Lower leg skin (tissue), 4 donors: ENCODE measurements at places on chromosomes 7 and 10. TPM values are rescaled to one million over a fixed set of nuclear protein-coding genes. Genes with fewer than 3 reads are reported as not detected.

OR2A1 gene
- 0.84 TPM for total RNA-seq

CYP3A4 gene
- 2.7 TPM for total RNA-seq

CPA2 gene
- not detected for total RNA-seq

NPFFR1 gene
- not detected for total RNA-seq

FAM13C gene
- total RNA-seq, result 18.5 TPM

HMX2 gene
- total RNA-seq, result not detected

OIT3 gene
- not detected for total RNA-seq

PRF1 gene
- total RNA-seq, result 1.4 TPM

NXPH1 gene
- total RNA-seq, result not detected

STAG3 gene
- total RNA-seq, result 0.34 TPM

MYPN gene
- total RNA-seq, result not detected
